ENCODE measurements at places on chromosomes 3 and 15.
A peak's percentile ranks its signal among the peaks of the same experiment; 100 is the strongest.

- DNase-seq, result no peak
Observed at GRCh38 chr3:55191911-55192775, 264.3 kb upstream of the LRTM1 start.

DNA sequence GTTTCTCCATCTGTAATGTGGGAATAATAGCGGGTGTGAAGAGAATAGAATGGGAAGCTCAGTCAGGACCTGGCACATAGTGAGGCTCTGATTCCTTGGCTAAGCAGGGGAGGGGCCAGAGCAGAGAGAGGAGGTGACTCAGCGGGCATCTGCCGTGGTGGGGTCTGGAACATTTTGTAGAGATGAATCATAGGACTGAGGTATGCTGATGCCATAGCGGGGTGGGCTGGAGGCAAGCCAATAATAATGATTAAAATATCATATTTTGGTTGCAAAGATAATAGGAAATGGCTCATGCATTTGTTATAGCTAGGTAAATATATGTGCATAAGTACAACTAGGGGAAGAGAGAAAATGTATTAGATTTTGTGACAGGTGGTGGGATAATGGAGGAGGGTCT is 11.2 kb downstream of the TGM4 start:
- DNase-seq, result peak; percentile 85

DNA sequence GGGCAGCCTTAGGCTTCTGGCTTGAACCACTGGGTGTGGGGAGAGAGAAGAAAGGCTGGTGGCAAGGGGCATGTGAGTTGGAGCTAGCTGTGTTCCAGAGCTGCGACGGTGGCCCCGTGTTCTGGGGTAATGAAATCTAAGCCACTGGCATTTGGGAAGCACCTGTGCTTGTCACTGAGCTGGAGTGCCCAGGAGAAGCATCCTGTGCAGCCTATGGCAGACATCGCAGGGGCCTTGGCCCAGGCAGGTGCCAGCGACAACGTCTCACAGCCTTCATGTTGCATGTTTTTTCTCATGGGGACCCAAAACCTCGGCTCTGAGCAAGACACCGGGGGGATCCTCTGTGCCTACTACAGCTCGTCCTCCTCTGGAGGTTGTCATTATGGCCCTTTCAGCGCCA is 91.1 kb upstream of the PLXNA1 start:
- no peak for DNase-seq

GRCh38 chr15:40379853-40380252 is 2.7 kb upstream of the KNSTRN start:
- DNase-seq, result peak; percentile 73

DNA sequence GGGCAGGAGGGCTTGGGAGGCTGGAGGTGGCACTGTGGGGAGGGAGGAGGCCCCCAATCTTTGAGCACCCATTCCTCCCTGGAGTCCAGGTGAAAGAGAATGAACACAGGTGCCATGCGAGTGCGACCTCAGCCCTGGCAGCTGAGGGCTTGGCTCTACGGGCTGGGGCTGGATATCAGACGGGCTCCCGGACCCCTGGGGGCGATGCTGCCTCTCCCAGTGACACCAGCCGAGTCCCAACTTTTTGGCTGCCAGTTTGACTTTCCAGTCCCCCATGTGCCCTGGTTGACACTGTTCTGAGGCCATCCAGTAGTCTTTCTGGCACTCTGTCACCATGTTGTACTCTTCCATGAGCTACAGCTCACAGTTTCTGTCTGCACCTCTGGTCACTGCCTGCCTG is 1.2 kb downstream of the VILL start:
- DNase-seq, result no peak

- DNase-seq, result no peak
Observed at GRCh38 chr3:185595526-185595925, 9.4 kb downstream of the SENP2 start.

GRCh38 chr3:66372681-66373350 is 128.0 kb downstream of the LRIG1 start:
- no peak for DNase-seq

GRCh38 chr3:72487946-72488737 is 360.1 kb downstream of the SHQ1 start:
- no peak for DNase-seq

DNA sequence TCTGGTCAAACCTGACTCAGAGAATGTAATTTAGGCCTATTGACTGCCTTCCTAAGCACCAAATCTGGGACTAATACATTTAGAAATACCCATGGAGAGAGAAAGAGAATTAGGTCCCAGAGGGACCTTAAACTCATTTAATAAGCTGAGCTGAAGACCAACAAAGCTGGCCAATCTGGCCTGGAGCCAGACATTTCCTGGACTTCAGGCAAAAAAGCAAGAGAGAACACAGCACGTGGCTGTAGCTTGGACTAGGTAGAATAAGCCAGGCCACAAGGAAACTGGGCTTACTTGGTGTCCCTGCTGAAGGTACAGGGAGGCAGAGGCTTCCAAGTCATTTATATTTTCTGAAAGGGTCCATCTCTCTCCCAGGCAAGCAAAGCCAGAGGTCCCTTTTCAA is 88.1 kb downstream of the RTP4 start:
- DNase-seq, result no peak

GRCh38 chr3:157493627-157494550 is 9.3 kb downstream of the VEPH1 start:
- DNase-seq, result no peak

- DNase-seq, result no peak
Observed at GRCh38 chr3:105364128-105364527, 2.6 kb upstream of the ALCAM start.

- no peak for DNase-seq
Observed at GRCh38 chr3:117018655-117019054, 309.1 kb downstream of the TUSC7 start.

DNA sequence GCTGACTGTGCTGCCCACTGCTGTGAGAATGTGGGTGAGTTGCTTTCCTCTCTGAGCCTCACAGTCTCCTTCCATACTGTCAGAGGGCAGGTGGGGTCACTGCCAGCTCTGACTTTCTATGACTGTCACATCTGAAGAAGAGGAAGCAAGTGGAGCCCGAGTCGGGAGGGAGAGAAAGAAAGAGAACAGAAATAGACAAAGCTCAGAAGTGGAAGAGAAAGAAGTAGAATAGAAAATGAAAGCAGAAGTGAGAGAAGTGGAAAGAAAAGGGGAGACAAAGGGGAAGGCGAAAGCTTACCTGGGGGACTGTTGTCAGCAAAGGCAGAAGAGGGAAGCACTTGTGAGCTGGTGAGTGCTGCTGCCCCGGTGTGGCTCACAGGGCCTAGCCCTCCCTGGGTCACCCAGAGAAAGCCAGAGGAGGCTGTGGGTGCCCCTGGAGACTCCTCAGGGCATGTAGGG is 57.9 kb downstream of the EPHB1 start:
- no peak for DNase-seq

GRCh38 chr3:193998628-193999195 is 137.2 kb upstream of the HES1 start:
- DNase-seq, result no peak

DNA sequence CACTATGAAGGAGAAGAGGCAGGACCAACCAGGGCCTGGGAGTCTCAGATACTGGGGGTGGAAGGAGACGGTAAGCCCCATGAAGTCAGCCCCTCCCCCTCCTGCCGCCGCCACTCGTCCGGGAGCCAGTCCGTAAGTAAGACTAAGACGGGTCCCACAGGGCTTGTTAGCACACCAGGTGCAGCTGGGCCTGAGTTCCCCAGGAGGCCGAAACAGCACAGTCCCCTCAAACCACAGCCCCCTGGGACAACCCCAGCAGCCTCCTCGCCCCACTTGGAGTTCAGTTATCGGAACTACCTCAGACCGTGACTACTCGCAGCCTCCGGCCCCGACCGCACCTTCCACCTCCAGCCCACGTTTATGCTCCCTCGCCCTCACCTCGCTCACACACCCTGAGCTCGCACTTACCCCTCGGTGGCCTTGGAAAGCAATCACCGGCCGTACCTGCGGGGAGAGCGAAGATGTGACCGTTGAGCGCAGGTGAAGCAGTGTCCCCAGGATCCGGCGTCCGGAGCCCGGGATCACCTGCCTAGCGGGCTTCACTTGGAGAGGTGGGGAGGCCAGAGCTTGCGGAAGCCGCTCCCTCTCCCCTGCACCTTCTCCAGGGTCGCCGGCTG is 557 bp downstream of the ELL3 start:
- DNase-seq, result no peak

DNA sequence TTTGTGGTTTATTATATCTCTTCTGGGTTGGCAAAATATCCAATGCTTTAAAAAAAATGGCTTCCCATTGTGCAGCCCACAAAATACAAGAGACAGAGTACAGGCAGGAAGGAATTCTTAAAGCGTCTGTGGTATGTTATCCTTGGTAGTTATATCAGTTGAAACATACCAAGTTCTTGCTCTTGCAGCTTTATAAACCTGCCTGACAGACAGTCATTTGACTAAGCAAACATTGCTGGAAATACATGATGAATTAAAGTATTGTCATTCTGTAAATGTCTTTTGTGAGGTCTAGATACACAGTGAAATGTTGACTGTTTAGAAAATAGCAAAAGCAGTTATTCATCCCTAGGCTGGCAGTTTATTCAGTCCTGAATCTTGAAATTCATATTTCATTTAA is 44.8 kb upstream of the MAP3K13 start:
- peak; percentile 79 for DNase-seq

DNA sequence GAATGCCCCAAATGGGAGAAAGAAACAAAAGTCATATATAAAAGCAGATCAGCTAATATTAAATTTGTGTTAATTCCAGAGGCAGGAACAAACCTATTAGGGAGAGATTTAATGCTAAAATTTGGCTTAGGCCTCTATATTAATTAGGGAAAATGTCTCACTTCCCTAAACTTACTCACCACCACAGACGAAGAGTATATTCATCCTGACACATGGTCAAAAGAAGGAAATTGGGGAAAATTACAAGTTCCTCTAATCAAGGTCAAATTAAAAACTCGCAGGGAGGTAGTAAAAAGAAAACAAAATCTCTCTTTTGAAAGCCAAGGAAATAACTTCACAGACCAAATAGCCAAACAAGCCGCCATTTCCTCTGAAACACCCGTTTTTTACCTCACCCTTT is 32.2 kb downstream of the GRM2 start:
- no peak for DNase-seq

DNA sequence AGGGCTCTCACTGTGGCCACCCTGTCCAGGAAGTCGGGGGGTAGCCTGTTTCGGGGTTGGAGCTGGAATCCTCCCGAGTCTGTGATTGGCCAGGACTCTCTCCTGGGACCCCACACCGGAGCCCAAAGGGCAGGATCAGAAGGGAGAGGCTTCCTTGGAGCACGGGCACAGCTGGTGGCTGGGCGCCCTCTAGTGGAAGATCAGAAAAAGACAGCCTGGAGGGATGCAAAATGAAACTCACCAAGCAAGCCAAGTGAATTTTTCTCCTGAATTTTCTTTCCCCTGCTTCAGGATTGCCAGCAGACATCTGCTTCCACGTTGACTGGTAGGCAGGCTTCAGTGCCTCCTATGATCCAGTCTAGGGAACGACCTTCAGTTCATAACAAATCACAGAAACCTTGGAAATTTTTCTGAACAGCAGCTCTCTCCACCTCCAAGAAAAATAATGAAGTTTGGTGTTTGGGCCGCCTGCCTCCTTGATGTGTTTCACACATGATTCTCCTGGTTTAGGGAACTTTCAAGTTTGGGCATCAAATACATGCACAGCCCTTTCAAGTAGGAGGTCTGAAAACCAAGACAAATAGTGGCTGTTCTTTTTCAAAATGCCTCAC is 224.6 kb downstream of the VPS13C start:
- no peak for DNase-seq

GRCh38 chr3:31762888-31763351 is 218.1 kb downstream of the OSBPL10 start:
- DNase-seq, result no peak

- DNase-seq, result no peak
Observed at GRCh38 chr3:146166826-146167225, 5.8 kb upstream of the PLOD2 start.

DNA sequence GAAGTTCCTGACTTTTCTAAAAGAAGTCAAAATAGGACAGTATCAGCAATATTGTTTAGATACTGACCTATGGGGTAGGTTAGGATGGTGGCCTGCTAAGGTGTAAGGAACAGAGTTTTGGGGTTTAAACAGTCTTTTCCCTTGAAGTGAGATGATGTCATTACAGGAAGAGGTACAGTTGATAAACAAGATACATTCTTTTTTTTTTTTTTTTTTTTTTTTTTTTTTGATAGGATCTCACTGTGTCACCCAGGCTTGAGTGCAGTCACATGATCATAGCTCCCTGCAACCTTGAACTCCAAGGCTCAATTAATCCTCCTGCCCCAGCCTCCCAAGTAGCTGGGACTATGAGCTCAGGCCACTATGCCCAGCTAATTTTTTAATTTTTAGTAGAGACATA is 33.3 kb downstream of the SLC25A36 start:
- no peak for DNase-seq

GRCh38 chr15:82184776-82185175 is 77.8 kb downstream of the EFL1 start:
- DNase-seq, result no peak

DNA sequence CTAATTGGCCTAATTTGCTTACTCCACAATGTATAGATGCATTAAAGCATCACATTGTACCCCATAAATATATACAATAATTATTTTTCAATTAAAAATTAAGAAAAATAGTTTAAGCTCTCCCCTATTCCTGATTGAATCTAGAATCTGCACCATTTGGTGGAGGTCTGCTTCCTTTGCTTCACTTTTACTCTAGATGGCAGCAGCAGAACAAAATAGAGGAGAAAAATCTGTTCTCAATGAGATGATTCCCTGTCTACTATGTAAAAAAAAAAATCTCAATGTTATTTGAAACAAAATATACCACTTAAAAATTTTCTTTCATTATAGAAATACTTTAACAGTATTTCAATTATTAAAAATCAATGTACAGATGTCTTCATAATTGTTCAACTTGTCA is 109.6 kb upstream of the FXR1 start:
- no peak for DNase-seq

- no peak for DNase-seq
Observed at GRCh38 chr3:23365066-23365465, 161.9 kb downstream of the UBE2E2 start.

DNA sequence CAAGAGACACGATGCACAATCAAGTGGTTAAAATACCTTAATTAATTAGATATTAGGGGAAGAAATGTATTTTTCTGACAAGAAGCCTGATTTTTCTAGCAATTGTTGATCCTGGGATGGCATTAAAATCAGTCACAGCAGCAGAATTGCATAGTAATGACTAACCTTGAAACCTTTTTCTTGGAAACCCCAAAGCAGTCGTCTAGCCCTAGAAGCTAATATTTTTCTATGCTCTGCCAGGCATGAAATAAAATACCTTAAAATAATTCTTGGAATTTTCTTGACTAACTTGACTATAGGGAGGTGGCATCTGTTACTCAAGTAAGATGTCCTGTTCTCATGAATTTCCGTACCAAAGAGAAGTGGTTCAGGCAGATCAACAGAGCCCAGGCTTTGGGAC is 204.1 kb downstream of the THRB start:
- DNase-seq, result no peak

GRCh38 chr3:45991341-45991740 is 4.3 kb downstream of the FYCO1 start:
- no peak for DNase-seq

- peak; percentile 10 for DNase-seq
Observed at GRCh38 chr3:171108066-171108465, 81.5 kb upstream of the SLC2A2 start.

Data from epithelial cell of prostate (primary cell).